ENCODE measurements at places on chromosomes 2 and 18.

DNA sequence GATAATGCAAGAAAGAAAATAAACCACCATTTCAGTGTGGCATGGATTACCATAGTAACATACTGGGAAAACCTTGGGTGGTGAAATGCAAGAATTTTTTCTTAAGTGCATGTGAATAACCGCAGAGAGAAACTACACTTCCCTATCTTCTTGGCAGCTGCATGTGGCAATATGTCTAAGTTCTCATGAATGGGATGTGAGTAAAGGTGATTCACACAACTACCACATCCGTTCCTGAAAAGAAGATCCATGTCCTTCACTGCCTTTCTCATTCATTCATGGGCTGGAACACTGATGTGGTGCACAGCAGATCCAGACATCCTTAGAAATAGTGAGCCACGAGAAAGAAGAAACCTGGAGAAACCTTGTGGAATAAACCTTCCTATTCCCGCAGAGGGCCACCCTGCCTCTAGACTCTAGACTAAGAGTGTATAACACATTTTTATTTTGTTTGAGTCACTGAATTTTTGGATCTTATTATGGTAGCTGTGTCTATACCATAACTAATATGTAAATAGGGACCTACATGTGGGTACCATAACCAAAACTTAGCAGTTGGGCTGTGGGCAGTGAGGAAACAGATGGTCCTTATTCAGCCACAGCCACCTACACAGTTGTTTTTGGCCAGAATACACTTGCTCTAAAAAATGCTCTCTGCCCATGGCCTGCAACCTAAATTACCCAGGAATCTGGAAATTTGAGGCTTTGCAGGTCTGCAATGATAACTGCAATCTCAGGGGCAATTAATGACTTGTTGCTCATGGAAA is 573.3 kb downstream of the LRP1B start:
- no peak for DNase-seq

GRCh38 chr2:193219413-193219812 is 1024.7 kb upstream of the TMEFF2 start:
- DNase-seq = no peak

GRCh38 chr2:240643811-240644150 is 18.5 kb downstream of the GPR35 start:
- DNase-seq = no peak

DNA sequence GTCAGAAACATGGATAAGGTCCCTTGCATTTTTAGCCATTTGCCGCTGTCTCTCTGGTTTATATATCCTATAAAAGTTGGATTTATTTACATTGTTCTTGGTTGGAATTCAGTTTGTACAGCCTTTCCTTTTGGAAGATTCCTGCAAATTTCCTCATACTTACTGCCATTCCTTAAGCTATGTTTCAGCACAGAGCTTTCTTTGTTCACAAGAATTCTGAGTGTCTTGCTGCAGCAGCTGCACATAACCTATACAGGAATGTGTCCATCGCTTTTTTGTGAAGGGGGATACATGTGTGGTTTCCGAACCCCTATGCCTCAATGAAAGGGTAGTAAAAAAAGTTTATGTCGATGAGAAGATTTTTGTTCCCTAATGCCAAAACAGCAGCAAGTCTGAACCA is 48.3 kb upstream of the CCDC68 start:
- no peak for DNase-seq

DNA sequence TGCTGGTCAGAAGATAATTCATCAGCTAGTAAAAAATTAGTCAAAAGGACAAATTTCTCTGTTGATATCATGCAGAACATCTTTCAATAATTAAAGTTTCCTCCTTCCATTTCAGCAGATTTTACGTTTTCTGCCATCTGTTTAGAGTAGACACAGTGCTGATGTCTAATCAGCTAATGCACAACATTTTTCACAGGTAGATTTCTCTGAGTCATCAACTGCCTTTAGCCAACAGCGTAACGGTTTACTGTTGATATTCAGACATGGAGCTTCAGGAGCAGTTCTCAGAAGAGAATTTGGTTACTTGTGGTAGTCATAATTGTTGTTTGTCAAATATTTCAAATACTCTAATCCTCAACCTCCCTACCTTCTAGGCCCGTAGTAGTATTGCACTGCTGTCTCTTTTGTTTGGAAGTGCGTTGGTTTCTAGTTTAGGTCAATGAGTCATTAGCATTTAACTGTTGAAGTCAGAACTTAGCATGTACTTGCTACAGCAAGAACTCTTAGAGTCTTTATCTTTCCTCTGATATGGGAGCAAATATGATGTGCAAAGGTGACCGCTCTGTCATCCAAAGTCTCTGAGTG is 86.8 kb upstream of the TFPI start:
- no peak for DNase-seq

DNA sequence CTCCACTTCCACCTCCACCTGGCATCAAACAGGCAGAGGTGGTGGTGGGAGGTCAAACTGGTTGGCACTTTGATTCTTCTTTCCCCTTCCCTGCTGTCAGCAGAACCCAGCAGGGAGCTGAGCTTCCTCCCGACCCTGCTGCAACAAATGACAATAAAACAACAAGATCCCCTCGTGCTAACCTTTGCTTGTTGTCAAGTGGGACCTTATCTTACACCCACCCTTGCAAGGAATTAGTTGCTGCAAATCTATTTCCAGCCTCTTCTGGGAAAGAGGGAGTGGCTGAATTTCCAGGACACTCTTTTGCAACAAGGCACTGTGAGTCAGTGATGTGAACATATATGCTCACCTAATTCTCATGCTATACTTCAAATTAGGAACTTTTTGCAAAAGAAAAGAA is 655.1 kb downstream of the DSC3 start:
- no peak for DNase-seq

All from NT2/D1 (cell line).